NCI-H1694 treated with DMSO at 0.1 percent for 48 hours (cell line): ENCODE measurements at places on chromosomes 3 and 15.

DNA sequence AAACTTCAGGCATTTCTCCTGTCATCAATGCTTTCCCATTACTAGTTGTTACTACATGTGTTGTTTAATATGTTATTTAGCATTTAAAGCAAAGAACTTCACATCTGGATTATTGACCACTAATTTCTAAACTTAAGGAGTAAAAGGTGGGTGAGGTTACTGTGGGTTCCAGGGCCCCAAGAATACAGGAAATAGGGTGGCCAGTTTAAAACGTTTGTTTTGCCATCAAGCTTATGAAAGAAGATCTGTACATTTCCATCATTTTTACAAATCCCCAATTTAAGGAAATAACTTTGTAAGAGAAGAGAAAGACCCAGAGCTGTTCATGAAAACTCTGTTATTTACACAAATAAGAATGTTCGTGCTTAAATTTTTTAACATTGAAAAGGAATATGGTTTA is 54.5 kb upstream of the ACKR4 start:
- no peak for DNase-seq

GRCh38 chr3:88979760-88980159 is 127.7 kb upstream of the EPHA3 start:
- no peak for DNase-seq

GRCh38 chr3:59442046-59442445 is 392.2 kb upstream of the CFAP20DC start:
- DNase-seq, result no peak

GRCh38 chr3:159791336-159791735 is 197.3 kb upstream of the IL12A start:
- DNase-seq, result no peak

- DNase-seq, result peak; percentile 23
These were observed 57.0 kb downstream of the NEK10 start for GRCh38 chr3:27312044-27312668.

DNA sequence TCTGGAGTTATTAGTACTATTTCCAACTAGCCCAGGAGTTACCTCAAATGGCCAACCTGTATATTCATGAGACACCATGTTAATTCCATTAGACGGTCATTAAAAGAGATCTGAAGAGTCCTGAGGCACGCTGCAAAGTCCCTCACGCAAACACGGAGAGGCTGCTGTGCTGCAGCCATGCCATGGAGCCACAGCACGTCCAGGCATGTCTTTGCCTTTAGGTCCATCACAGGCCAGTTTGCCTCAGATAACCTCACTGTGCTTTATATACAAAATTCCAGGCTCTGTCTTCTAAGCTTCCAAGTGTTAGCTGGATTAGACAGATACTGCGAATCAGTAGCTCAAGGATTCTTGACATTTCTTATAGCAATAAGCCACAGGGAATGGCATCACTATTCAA is 9.8 kb upstream of the PLAAT1 start:
- no peak for DNase-seq

- DNase-seq, result no peak
These were observed 284.9 kb downstream of the TLE3 start for GRCh38 chr15:69812861-69813261.

- DNase-seq, result no peak
These were observed 99.9 kb downstream of the APBA2 start for GRCh38 chr15:28985691-28986090.

DNA sequence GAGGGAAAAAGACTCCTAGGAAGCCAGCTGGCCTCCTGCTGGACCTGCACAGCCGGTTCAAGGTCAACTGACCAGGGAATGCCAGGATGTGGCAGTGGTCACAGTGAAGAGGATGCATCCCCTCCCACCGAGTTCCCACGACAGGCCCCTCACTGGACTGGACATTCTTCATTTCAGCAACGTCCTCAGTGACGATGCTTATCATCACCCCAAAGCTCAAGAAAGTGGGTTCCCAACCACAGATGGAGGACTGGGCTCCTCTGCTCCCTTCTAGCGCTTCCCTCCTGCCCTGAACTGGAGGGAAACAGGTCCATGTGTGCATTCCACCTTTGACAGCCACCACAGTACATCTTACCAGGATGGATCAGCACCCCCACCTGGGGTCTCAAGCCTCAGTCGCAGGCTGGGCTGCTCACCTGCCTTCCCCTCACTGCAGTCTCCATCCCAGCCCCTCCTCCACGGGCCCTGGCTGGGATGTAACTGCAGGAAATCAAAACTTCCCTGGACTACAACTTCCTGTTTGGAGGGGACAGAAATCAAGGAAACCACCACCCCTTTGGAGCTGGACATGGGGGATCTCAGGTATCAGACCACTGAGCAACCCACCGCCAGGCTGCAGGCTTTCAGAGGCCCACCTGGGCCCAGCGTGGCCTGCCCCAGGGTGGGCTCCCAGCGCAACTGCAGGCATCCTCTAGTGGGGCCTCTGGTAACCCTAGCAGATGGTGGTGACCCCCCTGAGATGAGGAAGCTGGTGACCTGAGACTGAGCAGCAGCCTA is 7.3 kb downstream of the CALML4 start:
- no peak for DNase-seq

GRCh38 chr15:65631503-65631902 is 9.8 kb downstream of the SLC24A1 start:
- DNase-seq, result no peak

- DNase-seq, result peak; percentile 43
These were observed 72.9 kb downstream of the CLASP2 start for GRCh38 chr3:33645060-33645647.

DNA sequence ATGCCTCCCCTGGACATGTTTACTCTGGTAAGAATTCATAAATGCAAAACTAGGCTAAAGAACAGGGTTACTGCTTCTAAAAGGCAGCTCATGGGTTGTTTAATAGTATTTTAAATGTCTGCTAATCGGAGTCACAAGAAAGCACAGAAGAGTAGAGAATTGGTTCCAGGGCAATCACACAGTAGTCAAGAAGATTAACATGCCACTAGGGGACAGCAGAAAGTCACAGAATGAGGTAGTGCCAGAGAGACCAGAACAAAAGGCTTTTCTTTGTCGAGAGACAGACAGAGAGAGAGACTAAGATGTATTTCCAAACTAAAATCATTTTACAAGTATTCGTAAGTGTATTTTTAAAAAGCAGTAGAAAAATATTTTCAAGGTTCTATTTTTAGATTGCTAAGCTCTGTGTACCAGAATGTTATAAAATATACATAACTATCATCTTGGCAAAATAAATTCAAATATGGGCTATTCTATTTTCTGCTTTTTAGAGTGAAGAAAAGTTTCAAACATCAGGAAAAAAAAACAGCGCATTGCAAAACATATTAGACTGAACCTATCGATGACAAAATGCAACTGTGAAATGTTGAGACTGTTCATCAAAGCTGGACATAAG is 78.3 kb upstream of the CDIN1 start:
- DNase-seq, result peak; percentile 85
